Calu3 (cell line): ENCODE measurements at places on chromosomes 4 and X. TPM values are rescaled to one million over a fixed set of nuclear protein-coding genes. Genes with fewer than 3 reads are reported as not detected.

GRCh38 chr4:153651587-153651986 lies 32.5 kb upstream of the TLR2 start:
- DNase-seq: no peak

DNA sequence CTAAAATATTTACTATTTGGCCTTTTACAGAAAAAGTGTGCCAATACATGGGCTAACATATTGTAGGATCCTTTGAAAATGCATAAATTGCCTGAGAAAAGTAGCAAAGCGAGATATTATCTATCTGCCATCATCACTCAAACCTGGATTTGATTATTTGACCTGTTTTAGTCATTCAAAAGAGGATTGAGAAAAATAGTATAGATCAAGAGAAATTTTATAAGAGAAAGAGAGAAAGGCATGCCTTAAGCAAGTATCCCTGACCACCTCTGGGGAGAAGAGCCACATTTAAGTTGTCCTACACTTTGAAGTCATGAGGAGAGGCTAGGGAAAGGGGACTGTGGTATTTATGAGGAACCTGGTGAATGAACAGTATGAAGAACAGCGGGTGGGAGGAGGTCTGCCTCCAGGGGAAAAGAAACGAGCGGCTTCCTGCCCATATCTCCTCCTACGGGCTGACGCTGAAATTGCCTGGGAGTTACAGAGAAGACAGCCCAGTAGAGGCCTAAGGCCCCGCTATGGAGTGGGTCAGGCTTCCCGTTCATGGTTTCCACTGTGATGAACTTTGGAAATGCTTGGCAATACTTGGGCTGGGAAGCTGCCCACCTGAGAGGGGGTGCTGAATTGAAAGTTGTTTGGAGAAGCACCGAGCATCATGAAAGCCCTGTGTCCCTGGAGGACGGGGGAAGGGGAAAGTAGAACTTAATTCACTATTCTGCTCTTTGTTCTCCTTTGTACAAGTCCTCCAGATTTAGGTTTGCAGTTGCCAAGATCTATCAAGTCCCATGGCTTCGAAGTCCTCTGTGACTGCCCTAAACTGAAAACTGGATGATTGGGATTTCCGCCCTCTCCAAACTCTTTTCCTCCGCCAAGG lies 106.9 kb upstream of the ACSL4 start:
- no peak for DNase-seq

DNA sequence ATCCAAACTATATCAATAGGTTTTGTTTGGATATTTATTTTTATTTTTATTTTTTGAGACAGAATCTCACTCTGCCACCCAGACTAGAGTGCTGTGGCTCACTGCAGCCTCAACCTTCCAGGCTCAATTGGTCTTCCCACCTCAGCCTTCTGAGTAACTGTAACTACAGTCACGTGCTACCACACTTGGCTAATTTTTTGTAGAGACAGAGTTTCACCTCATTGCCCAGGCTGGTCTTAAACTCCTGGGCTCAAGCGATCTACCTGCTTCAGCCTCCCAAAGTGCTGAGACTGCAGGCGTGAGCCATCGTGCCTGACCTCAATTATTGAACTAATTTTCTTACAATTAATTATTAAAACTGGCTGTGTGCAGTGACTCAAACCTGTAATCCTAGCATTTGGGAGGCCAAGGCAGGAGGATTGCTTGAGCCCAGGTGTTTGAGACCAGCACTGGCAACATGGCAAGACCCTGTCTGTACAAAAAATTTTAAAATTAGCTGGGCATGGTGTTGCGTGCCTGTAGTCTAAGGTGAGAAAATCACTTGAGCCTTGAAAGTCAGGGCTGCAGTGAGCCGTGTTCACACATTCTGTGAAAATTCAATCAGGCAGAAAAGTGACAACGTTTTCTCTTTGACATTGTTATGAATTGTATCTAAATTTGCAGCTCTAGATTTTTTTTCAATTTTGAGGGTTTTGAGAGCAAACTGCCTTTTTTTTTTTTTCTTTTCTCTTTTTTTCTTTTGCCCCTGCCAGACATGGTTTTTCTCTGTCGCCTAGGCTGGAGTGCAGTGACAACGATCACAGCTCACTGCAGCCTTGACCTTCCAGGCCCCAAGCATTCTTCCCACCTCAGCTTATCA lies 66.0 kb downstream of the UBE2K start:
- no peak for DNase-seq

- DNase-seq: no peak
Observed at GRCh38 chrX:70806081-70806480, 102.4 kb downstream of the TEX11 start.

GRCh38 chr4:15938182-15938581 lies 358 bp downstream of the FGFBP1 start:
- DNase-seq: peak; percentile 58

GRCh38 chr4:72446353-72447055 lies 122.5 kb downstream of the ADAMTS3 start:
- no peak for DNase-seq

- DNase-seq: no peak
Observed at GRCh38 chrX:137566746-137567679, 1.1 kb downstream of the ZIC3 start.

DNA sequence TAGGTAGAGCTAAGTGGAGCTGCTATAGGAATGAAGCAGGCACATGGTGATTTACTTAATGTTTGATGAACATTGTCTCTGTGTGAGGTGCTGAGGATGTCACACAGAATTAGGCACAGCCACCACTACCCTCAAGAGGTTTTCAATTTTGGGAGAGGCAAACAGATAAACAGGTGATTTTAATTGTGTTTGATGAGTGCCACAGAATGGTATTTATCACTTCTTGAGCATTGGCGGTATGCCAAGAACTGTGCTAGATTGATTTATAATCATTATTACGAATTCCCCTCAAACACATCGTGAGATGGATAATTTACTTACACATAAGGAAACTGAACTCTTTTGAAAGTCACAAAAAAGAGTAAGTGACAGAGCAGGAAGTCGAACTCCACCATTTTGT lies 74.8 kb downstream of the FREM3 start:
- DNase-seq: no peak

The CENPE gene
- total RNA-seq: 17.9 and 23.5 TPM in 2 replicates

The MAOB gene
- 45.0 and 56.8 TPM in 2 replicates for total RNA-seq

- peak; percentile 49 for DNase-seq
Observed at GRCh38 chr4:184355111-184355604, 119.2 kb downstream of the IRF2 start.

DNA sequence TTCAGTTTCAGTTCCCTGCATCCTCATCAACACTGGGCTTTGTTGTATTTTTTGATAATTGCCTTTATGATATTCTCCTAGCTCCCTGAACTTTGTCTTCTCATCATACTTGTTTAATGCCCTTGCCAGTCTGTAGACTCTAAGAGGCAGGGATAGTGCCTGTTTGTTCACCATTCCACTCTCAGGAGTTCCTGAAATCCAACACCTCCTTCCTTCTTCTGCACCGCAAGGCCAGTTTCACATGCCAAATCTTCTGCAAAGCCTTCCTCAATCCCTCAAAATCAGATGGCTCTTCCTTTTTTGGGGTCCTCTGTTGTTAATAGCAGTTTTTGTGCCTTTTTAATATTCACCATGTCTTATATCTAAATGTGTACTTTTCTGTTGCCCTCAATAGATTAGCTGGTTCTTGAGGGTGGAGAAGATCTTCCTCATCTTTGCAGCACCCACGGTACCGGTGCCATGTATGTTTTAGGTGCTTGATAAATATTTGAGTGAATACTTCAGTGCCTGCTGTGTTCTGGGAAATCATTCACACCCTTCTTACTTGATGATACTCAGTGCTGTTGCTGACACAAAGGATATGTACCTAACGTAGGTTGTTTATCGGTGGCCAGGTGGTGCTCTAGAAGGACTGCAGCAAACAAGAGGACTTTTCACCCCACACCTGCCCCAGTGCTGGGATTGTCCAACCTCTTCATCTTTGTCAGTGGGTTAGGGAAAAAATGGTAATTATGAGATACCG lies 85.3 kb upstream of the LIMCH1 start:
- DNase-seq: no peak

GRCh38 chrX:56026815-56027214 lies 205.3 kb upstream of the KLF8 start:
- DNase-seq: no peak

- DNase-seq: no peak
Observed at GRCh38 chr4:84530454-84530853, 31.4 kb upstream of the NKX6-1 start.

GRCh38 chrX:107684956-107685385 lies 56.7 kb downstream of the PRPS1 start:
- DNase-seq: peak; percentile 75

GRCh38 chrX:56231537-56232090 lies 542 bp upstream of the KLF8 start:
- DNase-seq: no peak

- peak; percentile 4 for DNase-seq
Observed at GRCh38 chr4:23023121-23023520, 330.4 kb downstream of the GBA3 start.

The CLGN gene
- total RNA-seq: 2.1 and 2.9 TPM in 2 replicates

DNA sequence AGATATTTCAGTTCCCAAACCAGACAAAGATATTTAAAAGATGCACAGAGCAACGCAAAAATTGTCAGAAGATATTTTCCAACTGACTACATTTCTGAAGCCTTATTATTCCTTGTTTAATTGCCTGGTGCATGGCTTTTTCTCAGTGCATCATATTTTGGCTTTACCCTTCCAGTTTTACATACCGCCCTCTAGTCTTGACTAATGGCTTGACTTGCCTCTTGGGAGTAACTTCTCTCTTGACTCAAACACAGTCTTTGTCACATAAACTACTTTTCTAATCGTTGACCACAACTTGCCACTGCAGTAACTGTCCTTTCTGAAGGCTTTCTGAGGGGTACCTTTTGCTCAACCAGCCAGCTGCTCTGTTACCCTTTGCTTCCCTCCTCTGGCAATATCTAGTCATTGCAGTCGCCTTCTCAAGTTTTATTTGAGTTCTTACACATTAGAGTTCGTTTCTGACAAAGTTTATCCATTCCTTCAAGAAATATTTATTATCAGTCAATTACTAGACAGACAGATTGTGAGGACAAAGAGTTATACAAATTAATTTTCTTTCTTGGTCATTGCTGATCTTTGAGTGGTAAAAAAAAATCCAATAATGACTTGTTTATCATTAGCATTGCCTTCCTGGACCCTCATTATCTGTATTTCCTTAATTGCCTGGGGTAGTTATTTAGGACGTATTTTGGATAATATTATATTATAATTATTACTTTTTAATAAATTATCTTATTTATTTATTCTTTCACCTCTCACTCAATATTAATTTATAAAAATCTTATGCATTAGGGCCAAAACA lies 506.9 kb upstream of the PCDH10 start:
- peak; percentile 23 for DNase-seq

The F11 gene
- total RNA-seq: 0.38 and 0.86 TPM in 2 replicates

GRCh38 chr4:52868133-52868532 lies 6.0 kb downstream of the RASL11B start:
- no peak for DNase-seq

The SHOX gene
- not detected in 2 replicates for total RNA-seq

DNA sequence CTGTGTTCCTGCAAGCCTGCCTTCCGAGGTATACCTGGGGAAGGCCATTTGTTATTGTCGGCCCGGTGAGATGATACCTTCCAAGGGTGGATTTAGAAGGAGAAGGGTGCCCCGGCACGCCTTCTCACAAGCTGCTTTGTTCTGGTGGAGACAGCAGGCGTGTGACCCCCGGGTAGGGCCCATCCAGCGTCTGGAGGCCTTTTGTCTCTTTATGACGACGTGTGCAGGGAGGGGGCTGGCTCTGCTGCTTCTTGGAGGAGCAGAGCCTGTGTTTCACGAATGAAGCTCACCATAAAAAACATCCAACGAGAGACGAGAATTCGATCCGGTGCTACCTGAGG lies 45.3 kb downstream of the SHOX start:
- no peak for DNase-seq

DNA sequence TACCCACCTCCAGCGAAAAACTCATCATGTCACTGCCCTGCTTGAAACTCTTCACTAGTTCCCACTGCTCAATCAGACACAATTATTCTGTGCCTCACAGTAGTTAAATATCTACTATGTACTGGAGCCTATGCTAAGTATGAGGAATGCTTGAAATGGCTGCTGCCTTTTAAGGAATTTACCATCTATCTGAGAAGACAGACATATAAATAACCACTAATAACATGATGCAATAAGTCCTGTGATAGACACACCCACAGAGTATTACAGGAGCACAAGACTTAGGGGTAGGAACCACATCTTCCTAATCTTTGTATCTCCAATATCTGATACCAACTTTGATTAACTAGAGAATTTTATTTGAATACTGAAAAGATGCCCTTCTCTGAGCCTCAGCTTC lies 21.1 kb downstream of the SLC25A53 start:
- no peak for DNase-seq

- DNase-seq: no peak
Observed at GRCh38 chr4:76363556-76364290, 57.2 kb downstream of the STBD1 start.

The LNX1 gene
- total RNA-seq: 4.2 and 4.3 TPM in 2 replicates

- DNase-seq: peak; percentile 60
Observed at GRCh38 chr4:40395908-40396793, 61.0 kb downstream of the CHRNA9 start.

GRCh38 chr4:6360385-6360784 lies 90.7 kb downstream of the WFS1 start:
- DNase-seq: no peak

DNA sequence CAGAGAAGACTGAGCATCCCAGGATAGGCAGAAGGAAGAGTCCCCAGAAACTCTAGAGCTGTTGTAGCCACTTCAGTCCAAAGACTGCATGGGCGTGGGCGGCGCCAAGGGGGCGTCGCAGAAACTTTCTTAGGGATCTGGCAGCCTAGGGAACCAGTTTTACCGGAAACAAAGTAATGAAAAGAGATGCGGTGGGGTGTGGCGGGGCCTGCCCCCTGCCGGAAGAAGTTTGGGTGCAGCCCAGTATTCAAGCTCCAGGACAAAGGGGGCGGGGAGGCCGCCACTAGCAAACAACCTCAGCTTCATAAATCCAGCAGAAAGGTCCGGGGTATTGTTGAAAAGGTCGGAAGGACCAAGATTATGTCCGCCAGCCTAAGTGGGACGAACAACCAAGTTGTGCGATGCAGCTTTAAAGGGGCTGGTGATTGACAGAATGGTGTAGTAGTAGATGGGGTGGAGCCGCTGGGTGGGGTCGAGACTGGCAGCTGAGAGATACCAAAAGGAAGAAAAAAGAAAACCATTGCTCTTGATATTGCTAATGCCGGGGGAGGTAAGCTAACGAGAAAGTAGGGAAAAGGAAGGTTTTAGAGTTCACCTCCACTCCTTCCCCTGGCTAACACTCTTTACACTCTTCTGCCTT lies 190.5 kb downstream of the RRAGB start:
- DNase-seq: peak; percentile 83

DNA sequence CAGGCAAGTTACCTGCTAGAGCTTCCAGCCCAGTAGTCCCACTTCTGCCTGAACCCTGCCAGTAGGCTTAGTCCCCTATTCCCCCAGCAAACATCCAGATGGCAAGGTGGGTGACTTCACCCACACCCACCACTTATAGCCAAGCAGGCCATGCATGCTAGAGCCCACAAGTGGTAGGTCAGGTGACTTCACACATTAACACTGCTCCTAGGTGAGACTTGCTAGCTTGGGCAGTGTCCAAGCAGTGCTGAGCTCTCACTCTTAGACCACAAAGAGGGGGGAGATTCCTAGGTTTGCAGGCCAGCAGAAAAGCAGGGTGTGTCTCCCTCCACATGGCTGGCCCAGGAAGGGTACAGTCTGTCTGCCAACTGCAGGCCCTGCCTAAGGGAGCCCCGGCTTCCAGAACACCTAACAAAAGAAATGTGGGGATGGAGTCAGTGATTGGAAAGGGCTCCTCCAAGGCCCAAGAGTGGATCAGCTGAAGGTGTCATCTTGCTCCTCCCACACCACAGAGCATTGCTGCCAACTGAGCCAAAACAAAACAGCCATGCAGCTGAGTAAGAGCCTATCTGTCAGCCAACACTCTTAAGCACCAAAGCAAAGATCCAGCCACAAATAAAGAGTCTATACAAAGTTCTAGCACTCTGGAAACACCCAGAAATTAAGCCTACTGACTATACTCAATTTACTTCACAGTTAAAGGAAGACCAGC lies 158.1 kb upstream of the USP38 start:
- DNase-seq: no peak
